Type B pancreatic cell (in vitro differentiated cells): ENCODE measurements at places on chromosomes 11 and 22.
A peak's percentile ranks its signal among the peaks of the same experiment; 100 is the strongest.

GRCh38 chr11:96388891-96389719 lies 607 bp downstream of the CCDC82 start:
- no peak for DNase-seq

GRCh38 chr11:69122326-69122629 lies 33.5 kb upstream of the SMIM38 start:
- no peak for DNase-seq

- DNase-seq = no peak
These were observed 108.8 kb upstream of the TEAD1 start for GRCh38 chr11:12565406-12565805.

DNA sequence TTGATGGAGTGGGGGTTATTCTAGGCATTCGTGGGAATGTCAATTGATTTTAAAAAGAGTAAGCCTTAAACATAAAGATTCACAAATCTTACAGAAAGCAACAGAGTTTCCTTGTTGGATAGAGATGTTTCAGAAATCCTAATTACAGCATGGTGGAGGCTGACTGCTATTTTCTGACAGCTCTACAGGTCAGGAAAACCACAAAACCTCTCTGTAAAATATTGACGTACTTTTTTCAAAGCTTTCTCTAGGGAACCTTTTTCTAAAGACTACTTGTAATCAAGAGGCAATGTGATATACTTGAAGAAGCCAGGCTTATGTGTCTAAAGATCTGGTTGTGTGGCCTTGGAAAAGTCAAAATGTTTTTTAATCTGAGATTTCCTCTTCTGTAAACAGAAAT lies 9.1 kb upstream of the OR8B8 start:
- no peak for DNase-seq

GRCh38 chr22:37174964-37175363 lies 13.1 kb downstream of the C1QTNF6 start:
- no peak for DNase-seq

DNA sequence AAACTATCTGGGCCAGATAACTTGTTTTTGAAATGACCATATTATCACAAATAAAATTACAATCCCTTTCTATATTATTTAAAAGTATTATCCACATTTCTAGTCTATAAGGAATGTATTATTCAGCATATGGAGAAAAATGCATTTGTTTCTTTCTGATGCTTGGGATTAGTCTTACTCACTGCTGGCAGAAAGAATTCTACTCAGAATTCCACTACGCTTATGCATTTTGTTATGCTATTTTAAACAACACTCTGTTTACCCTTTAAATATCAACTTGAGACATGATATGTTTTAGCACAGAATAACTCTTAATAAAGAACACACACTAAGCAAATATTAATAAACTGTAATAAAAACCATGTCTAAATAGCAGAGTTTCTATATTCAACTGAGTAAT lies 77.6 kb upstream of the ANO3 start:
- DNase-seq = no peak

DNA sequence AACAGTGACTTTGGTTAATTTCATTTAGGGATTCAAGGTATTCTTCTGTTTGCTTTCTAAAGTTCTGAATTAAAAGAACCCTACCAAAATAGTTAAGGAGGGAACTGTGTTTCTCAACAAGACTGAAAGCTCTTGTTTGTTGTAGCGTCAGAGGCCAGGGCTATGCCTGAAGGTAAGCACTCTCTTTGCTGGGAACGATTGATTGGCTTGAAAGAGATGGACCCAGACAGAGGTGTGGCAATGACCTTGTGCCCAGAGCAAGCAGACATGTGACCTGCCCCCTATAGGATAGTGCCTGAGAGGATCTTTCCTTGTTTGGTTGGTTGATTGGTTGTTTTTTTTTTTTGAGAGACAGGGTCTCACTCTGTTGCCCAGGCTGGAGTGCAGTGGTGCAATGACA lies 68.3 kb upstream of the CECR2 start:
- no peak for DNase-seq

- no peak for DNase-seq
These were observed 66.8 kb downstream of the ATM start for GRCh38 chr11:108289699-108290098.

GRCh38 chr11:30550022-30550542 lies 36.1 kb downstream of the MPPED2 start:
- DNase-seq = no peak

- no peak for DNase-seq
These were observed 186.4 kb downstream of the BLID start for GRCh38 chr11:121929581-121929980.

DNA sequence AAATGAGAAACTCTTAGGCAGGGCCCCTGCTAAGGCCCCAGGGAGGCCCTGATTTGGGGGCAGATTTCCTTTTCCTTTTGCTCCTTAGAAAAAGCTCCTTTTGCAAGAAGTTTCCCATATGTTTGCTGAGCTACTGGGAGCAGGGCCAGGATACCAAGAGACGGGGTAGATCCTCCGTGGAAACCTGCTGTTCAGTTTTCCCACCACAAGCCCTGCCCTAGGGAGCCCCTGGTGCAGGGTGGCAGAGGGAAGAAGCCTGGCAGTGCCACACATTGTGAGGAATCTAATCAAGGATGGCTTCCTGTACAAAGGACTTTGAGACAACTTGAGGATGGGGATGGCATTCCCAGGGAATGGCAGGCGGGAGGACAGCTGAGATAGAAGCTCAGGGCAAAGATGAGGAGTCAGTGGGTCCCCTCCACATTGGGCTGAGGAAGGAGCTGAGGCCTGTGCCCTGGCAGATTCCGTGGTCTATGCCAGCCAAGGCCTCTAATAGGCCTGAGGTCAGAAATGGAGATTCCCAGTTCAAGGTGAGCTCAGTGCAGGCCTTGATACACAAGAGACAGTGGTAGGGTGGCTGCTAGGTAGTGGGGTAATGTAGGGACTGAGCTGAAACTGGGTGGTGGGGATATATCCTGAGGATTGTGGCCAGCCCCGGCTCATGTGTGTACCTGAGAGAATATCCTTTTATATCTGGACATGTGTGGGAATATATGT lies 15.0 kb downstream of the TUB start:
- peak; percentile 53 for DNase-seq

GRCh38 chr11:34242037-34242625 lies 115.7 kb downstream of the ABTB2 start:
- no peak for DNase-seq

GRCh38 chr22:42158456-42159132 lies 28.0 kb upstream of the CYP2D6 start:
- DNase-seq = no peak

GRCh38 chr11:68690671-68691401 lies 6.5 kb downstream of the GAL start:
- no peak for DNase-seq

GRCh38 chr22:50612528-50613221 lies 12.1 kb downstream of the MAPK8IP2 start:
- no peak for DNase-seq

GRCh38 chr11:126404367-126404766 lies 48.9 kb downstream of the ST3GAL4 start:
- no peak for DNase-seq

DNA sequence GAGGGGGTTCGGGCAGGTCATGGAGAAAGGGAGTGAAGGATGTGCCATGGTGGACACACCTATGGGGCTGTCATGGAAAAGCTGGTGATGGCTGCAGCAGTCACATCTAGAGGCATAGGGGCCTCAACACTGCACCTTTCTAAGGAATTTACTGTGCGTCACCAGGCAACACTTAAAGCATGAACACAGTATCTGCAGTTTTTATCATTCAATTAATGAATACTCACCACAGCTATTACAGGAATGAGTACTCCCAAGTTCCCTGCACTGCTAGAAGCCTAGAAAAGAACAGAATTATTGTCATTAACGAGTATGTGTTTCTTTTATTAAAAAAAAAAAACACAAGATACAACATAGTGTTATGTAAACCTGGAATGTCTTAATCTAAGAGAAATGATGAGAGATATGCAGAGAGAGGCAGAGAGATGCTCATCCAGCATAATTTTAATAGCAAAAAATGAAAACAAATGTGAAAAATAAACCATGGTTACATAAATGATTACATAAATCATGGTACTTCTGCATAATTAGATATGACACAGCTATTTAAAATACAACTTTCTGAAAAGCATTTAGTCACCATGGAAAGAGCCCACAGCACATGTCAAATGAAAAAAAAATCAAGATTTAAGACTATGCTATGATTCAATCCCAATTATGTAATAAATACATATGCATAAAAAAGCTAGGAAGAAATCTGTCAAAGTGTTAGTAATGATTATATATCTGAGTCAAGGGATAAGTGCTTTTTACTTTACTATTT lies 19.2 kb downstream of the SERPIND1 start:
- DNase-seq = no peak

GRCh38 chr22:41286639-41287091 lies 678 bp upstream of the RANGAP1 start:
- no peak for DNase-seq

- DNase-seq = no peak
These were observed 3.9 kb downstream of the UCP3 start for GRCh38 chr11:74004759-74005615.

GRCh38 chr11:15835788-15836411 lies 520.4 kb downstream of the SOX6 start:
- no peak for DNase-seq

GRCh38 chr22:30204015-30204741 lies 42.4 kb downstream of the LIF start:
- no peak for DNase-seq

GRCh38 chr22:24517446-24517845 lies 22.3 kb downstream of the UPB1 start:
- DNase-seq = no peak

- DNase-seq = no peak
These were observed 83.8 kb downstream of the ME3 start for GRCh38 chr11:86588566-86589090.

DNA sequence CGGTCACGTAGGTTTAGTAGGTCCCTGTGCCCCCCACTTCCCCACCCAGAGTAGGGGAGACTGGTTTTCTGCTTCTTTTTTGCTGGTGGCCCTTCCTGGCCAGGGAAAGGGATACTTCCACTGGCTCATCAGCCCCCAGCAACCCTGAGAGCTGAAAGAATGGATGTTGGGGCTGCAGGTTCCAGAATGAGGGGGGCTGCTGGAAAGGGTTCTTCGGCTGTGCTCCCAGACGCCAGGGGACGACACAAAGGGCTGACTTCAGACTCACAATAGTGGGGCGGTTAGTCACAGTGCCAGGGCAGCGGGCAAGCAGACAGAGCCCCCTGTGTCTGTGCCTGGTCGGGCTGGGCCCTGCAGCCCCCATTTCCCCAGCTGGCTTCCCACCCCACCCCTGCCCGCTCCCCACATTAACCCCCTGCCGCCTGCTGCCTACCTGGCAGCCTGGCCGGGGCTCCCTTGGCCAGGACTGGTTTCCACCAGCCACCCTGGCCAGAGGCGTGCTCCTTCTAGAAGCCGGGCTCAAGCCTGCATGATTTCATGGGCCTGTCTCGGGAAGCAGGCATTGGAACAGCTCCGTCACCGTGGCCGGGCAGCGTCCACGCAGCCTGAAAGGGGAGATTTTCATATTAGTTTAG lies 79.1 kb upstream of the WNT7B start:
- DNase-seq = no peak

GRCh38 chr11:77055101-77055561 lies 11.6 kb upstream of the CAPN5 start:
- DNase-seq = peak; percentile 39

DNA sequence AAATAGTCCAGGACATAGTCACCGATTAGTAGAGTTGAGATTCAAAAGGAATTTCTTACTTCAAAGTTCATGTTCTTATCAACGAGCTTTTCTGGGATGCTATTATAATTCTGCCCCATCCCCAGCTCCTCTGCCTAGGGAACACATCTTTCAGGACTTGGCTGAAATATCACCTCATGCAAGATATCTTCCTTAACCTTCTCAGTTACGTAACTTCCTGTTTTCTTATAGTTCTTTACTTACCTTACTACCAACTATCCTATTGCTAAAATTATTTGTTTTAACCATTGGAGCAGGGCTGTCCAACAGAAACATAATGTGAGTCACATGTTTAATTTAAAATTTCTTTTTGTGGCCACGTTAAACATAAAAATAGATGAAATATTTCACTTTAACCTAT lies 2.3 kb downstream of the NARS2 start:
- DNase-seq = no peak

- DNase-seq = no peak
These were observed 8.8 kb downstream of the TCIRG1 start for GRCh38 chr11:68047437-68048290.

- DNase-seq = no peak
These were observed 4.4 kb upstream of the TPCN2 start for GRCh38 chr11:69044111-69045013.

GRCh38 chr22:42714768-42715390 lies 5.8 kb downstream of the A4GALT start:
- no peak for DNase-seq

GRCh38 chr11:119616586-119617339 lies 112.2 kb downstream of the NECTIN1 start:
- no peak for DNase-seq

DNA sequence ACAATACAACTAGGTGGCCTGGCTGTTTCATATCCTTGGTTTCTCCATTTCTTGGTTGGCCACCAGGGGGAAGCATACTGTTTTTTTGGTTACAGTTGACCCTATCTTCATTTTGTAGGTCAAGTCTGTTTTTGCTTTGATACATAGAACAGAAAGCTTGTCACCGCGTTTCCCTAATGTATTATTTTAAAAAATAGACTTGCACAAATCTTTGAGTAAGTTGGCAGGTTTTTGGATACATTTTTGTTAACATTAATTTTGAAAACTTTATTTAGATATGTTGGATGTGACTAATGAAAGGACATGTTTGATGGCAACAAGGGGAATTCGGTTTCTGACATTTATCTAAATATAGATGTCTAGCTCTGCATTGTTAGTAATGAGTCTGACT lies 3.0 kb downstream of the NCR3LG1 start:
- DNase-seq = no peak

- no peak for DNase-seq
These were observed 817 bp downstream of the ARL2 start for GRCh38 chr11:65014726-65015227.

GRCh38 chr11:33703788-33704187 lies 3.2 kb upstream of the C11orf91 start:
- DNase-seq = no peak

GRCh38 chr11:12245549-12246016 lies 131.8 kb upstream of the PARVA start:
- DNase-seq = no peak
